Lung microvascular endothelial cell (primary cell): ENCODE measurements at places on chromosomes 2 and 18. TPM values are rescaled to one million over a fixed set of nuclear protein-coding genes. Genes with fewer than 3 reads are reported as not detected.

DNA sequence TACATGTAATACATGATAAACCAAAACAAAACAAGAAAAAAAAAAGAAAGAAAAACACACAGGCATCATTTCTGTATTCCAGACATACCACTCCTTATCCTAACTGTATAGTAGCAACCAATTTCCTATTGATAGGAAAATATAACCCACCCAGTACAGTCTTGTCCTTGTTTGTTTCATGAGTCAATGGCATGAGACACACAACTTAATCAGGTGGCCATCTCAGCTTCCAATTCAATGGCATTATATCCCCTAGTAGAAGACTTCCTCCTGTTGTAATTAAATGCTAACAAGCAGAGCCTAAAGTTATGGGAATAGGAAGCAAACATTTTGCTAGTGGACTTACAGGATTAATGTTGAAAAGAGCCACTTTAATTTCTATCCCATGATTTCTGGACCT, 121.0 kb upstream of the NOL4 start:
- no peak for DNase-seq

- peak; percentile 75 for DNase-seq
Observed at GRCh38 chr2:191165176-191165643, 14.4 kb upstream of the STAT4 start.

DNA sequence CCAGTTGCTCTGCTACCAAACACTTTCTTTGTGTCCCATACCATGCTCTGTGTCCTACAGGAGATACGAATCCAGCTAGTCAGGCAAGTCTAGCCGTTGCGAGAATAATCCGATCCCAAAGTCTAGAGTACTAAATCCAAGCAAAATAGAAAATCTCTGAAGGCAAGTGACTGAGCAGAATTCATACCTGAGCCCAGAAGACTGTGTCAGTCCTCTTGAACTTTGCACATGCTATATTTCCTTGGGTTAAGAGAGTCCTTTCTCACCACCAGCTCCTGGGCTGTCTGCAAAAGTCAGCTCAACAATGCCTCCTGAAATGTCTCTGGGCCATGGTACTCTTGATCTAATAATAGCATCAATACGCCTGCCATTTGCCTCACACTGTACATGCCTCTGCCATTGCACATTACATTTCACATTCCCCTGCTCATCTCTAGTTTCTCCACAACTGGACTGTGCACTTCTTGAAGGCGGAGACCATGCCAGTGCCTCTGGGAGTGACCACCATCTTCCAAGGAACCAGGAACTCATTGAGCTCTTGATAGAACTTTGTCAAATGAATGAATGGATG, 265.8 kb upstream of the ID2 start:
- DNase-seq: no peak

- DNase-seq: no peak
Observed at GRCh38 chr2:230986520-230987136, 9.3 kb upstream of the SPATA3 start.

GRCh38 chr2:1626271-1626681, 118.0 kb downstream of the PXDN start:
- DNase-seq: no peak

DSG1 gene
- total RNA-seq: not detected in 2 replicates

GRCh38 chr2:239724194-239724849, 300.8 kb downstream of the NDUFA10 start:
- no peak for DNase-seq
